Thoracic aorta (tissue), 2 donors: ENCODE measurements at places on chromosomes 3 and 15. TPM values are rescaled to one million over a fixed set of nuclear protein-coding genes. Genes with fewer than 3 reads are reported as not detected.
A peak's percentile ranks its signal among the peaks of the same experiment; 100 is the strongest.

DNA sequence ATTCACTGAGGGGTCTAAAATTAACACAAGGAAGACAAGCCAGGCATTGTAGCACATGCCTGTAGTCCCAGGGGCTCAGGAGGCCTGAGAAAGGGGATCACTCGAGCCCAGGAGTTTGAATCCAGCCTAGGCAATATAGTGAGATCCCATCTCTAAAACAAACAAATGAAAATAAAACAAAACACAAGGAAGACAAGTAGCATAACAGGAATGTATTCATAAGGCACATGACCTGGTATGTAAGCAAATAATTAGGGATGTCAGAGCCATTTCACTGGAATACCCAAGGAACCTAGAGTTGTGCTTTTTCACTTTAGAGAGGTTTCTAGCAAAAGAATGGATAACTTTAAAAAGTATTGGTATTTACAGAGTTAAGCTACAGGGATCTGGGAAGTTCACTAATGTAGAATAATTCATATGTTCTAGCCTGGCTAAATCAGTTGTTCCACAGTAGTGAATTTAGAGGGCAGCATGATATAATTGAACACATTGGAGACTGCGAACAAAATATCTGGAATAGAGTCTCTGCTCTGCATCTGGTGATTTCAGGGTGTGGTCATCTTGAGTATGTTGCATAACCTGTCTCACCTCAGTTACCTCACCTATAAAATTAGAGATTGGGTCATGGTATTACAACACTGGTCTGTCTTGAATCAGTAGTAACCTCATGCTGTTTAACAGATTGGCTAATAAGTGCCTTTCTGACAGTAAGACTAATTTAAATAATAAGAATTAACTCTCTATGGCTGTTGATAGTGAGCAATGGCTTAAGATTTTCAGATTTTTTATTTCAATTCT is 9.3 kb downstream of the GRAMD1C start:
- H3K27me3 ChIP-seq = no peaks in the 10 kb centered on the region
- H3K4me3 ChIP-seq = no peak overlapping the region
- no peaks in the 10 kb centered on the region for H3K36me3 ChIP-seq
- no peaks in the 10 kb centered on the region for H3K4me1 ChIP-seq
- no peak for DNase-seq
- no peak overlapping the region for H3K27ac ChIP-seq

- H3K27ac ChIP-seq = no peak overlapping the region
- H3K27me3 ChIP-seq = no peaks in the 10 kb centered on the region
- H3K36me3 ChIP-seq = no peaks in the 10 kb centered on the region
- no peak for DNase-seq
- H3K4me1 ChIP-seq = no peaks in the 10 kb centered on the region
Observed at GRCh38 chr3:2961576-2961975, 148.6 kb downstream of the IL5RA start.

Gene ZNF592
- total RNA-seq = 24.4 TPM

GRCh38 chr15:29115093-29115991 is 154.3 kb downstream of the NSMCE3 start:
- no peaks in the 10 kb centered on the region for H3K36me3 ChIP-seq
- no peaks in the 10 kb centered on the region for H3K27me3 ChIP-seq
- H3K27ac ChIP-seq = no peak overlapping the region
- H3K4me1 ChIP-seq = no peaks in the 10 kb centered on the region

DNA sequence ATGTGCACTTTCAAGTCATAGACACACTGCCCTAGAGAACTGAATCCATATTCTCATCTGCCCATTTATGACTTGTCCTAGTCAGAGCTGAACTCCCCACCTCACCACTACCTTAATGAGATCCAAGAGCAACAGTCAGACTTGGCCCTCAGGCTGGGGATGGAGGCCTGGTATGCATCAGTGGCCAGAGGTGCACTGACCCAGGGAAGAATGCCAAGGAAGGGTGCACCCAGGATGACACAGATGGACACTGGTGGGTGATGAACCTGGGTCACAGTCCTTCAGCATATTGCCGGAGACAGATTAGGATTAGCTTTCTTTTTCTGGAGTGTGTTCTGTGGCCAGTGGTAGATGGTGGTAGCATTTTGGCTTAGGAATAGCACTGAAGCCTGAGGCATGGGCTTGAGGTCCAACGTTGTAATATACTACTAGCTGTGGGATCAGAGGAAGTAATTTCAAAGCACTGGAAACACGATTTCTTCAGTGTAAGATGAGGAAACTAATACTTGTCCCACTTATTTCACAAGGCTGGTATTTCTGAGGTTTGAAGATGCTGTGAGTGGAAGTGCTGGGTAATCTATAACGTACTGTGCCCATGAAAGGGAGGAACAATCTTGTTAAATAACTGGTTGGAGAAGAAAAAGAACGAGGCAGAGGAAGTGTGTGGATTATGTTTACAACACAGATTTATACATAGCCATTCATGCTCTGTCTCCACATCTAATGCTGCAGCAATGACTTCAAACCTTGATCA is 265.0 kb downstream of the THRB start:
- peaks cover 55% of the 10 kb centered on the region for H3K4me1 ChIP-seq
- no peak for DNase-seq
- peaks cover 8% of the 10 kb centered on the region for H3K36me3 ChIP-seq
- H3K27ac ChIP-seq = no peak overlapping the region

- no peaks in the 10 kb centered on the region for H3K36me3 ChIP-seq
- no peaks in the 10 kb centered on the region for H3K4me1 ChIP-seq
- H3K27ac ChIP-seq = no peak overlapping the region
- no peaks in the 10 kb centered on the region for H3K27me3 ChIP-seq
- no peak for DNase-seq
Observed at GRCh38 chr3:31891876-31892455, 89.1 kb downstream of the OSBPL10 start.

GRCh38 chr15:39140060-39140604 is 440.7 kb upstream of the THBS1 start:
- H3K27me3 ChIP-seq = no peaks in the 10 kb centered on the region
- no peaks in the 10 kb centered on the region for H3K36me3 ChIP-seq
- no peak for DNase-seq
- no peak overlapping the region for H3K4me3 ChIP-seq
- no peak overlapping the region for H3K27ac ChIP-seq

Gene CYP8B1
- not detected for total RNA-seq

GRCh38 chr3:107525644-107526305 is 3.0 kb downstream of the BBX start:
- peaks cover 11% of the 10 kb centered on the region for H3K4me1 ChIP-seq
- DNase-seq = no peak
- H3K27ac ChIP-seq = peak overlapping the region; percentile 87
- peak overlapping the region; percentile 95 for H3K4me3 ChIP-seq
- no peaks in the 10 kb centered on the region for H3K36me3 ChIP-seq
